Testis (tissue), 5 donors: ENCODE measurements at places on chromosomes 11 and 22.
A peak's percentile ranks its signal among the peaks of the same experiment; 100 is the strongest.

GRCh38 chr11:133893381-133893780 lies 48.1 kb upstream of the SPATA19 start:
- DNase-seq: peak; percentile 17

DNA sequence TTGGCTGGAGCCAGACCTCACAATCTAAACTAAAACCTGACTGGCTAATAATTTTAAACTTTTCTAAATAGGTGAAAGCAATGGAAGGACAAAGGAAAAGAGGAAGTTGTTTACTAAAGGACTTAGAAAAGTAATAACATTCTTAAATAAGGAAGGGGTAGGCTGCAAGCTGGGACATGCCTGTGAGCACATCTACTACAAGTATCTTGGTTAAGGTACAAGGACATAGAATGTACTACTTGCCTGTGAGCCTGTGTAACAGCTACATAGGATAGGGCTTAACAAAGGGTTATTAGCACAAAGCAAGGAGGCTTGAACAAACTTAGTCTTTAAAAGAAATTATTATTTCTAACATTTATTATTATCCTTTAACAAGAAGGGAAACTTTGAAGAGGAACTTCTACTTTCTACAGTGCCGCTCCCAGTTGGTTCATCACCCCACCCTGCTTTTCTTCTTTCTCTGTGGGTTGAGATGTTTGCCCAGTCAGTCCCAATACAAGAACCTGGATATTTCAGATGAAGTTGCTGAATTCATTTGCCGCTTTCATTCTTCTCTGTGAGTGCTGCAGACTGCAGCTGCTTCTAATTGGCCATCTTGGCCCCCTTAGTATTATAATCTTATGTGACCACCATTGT lies 87.5 kb downstream of the PRMT3 start:
- no peak for DNase-seq

DNA sequence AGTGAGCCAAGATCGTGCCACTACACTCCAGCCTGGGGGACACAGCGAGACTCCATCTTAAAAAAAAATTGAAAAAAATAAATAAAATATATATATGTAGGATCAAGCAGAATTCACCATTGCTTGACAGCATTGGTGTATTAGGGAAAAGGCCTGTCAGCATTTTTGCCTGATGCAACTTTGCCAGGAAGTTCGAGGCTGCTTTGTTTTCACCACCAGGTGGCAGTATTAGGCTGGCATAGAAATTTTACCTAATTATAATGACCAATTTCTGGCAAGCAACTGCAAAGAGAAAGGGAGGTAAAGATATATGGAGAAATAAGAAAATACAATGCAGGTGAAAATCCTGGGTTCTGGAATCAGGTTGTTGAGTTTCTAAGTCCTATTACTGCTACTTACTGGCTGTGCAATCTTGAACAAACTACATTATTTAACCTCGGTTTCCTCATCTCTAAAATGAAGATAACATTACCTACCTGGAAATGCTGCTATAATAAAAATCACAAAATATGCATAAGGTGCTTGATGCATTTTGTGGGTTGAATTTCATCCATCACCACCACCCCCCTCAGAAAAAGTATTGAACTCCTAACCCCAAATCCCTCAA lies 24.7 kb downstream of the LAYN start:
- peak; percentile 81 for DNase-seq

GRCh38 chr22:38051900-38052862 lies 5.0 kb upstream of the PICK1 start:
- DNase-seq: peak; percentile 87

- no peak for DNase-seq
These were observed 6.4 kb upstream of the BMAL1 start for GRCh38 chr11:13271060-13271693.

DNA sequence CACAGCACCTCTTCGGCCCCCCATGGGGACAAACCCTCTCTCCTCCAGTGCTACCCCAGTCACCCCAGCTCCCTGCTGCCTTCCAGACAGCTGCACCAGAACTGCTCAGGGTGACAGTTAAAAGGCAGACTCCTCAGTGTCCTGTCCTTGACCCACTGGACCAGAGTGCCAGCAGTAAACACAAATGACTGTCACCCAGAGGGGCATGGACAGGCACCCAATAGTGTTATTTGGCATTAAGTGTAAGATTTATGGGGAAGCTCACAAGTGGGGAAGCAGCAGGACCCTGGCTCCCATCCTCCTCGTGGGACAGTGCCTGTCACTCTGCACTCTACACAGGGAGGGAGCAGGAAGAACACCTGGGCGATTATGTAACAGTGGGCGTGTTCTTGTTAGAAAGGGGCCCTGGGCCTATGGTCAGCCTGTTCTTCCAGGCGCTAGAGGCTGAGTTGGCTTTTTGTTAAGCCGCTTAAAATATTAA lies 5.0 kb downstream of the RPS19BP1 start:
- no peak for DNase-seq

DNA sequence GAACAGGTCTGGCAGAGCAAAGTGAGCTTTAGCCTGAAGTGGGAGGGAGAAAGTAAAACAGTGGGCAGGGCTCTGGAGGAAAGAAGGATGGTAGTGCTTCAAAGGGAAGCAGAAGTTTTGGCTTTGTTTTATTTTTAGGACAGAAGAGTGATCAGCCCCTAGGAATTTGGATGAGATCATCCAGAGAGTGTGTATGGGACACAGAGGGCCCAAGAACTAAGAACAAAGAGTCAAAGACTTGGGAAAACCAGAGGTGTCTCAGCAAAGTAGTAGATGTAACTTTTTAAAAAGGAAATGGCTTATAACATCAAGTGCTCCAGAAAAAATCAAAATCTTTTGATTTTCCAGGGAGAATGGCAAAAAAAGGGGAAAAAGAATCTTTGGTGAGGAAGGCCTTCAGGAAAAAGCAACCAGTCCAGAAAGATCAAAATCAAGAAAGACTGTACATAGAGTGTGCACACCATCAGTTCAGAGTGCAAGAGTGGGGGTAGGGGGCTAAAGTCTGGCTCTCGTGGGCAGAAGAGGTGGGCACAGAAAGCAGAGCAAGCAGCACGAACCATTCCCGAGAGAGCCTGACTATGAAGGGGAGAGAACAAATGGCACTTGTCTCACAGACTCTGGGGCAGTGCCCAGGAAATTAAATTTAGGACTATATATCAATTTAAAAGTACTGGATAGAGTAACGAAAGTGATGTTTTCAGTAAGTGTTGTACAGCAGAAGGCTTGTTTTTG lies 30.0 kb downstream of the MAPK1 start:
- DNase-seq: no peak

- DNase-seq: peak; percentile 62
These were observed at the start of gene BRD1 for GRCh38 chr22:49827853-49828598. Gene BRD1, minus strand, starts transcription at chr22:49827873. Its CDS starts 3,556 bp downstream, at chr22:49824317.

DNA sequence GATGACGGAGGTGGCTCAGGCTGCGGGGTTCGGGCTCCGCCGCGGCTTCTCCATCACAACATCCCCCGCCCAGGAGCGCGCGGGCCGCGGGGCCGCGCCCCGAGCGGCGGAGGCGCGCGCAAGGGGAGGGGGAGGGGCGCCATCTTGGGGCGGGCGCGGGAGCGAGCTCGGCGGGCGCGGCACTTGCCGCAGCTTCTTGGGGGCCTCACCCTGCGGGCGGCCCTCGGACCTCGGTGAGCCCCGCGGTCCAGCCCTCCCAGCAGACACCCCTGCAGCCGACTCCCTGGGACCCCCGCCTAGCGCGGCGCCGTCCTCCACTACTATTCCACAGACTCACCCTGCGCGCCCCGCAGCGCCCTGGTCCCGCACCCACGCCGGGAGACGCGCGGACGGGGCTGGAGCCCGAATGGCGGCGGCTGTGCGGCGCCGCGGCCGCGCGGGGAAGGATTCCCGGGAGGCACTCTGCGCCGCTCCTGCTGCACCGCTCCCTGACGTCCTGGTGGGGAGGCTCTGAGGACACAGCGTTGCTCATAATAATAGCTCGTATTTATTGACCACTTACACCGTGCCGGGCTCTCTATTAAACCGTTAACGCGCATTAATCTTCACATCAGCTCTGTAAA lies at the start of gene APBB1:
Gene APBB1 (minus strand): TSS at position 86 of the 623 bp plus-strand sequence. CDS start 7,747 bp downstream, outside the sequence.
- DNase-seq: peak; percentile 77

- DNase-seq: peak; percentile 71
These were observed 53.4 kb downstream of the P4HA3 start for GRCh38 chr11:74257959-74258553.

DNA sequence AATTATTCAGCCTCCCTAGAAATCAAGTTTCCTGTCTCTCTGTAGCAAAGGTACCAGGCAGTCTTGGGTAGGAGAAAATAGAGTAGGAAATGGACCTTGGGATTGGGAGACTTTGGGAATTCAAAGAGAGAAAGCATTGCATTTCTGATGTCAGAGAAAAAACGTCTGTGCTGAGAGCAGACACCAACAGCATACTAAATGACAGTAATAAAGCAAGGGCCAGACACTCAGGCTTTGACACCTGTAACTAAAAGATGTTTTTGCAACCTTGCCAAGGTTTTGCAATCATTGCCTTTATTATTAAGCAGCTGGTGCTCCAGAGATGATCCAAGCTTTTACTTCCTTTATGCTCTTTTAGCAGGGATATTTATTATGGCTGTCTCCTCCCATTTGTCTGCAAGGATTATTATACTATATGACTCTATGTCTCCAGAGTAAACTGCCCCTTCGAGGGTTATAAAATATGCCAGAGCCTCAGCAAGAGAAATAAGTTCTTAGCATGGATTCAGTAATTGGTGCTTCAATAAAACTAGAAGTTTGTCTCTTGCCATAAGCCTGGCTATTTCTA lies 85.2 kb upstream of the GRAMD1B start:
- DNase-seq: no peak

GRCh38 chr11:12157241-12157661 lies 46.9 kb downstream of the MICAL2 start:
- peak; percentile 14 for DNase-seq

- no peak for DNase-seq
These were observed 1123.3 kb downstream of the BRD1 start for GRCh38 chr22:48704335-48704734.

DNA sequence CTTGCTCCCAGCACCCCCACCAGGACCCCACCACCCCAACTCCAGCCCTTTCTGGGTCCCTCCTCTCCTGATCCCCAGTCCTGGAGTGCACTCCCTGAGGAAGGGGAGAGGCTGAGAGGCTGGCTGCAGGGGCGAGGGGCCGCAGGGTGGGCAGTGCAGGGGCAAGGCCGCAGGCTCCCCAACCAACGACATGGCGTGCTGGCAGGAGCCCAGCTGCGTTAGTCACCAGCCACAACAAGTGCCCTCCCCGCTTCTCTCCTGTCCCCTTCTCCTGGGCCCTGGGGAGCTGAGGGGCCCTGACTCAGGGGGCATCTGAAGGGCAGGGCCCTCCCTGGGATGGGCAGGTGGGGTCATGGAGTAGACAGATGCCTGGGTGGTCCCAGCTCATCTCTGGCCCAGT lies 2.3 kb downstream of the CABP7 start:
- DNase-seq: no peak

DNA sequence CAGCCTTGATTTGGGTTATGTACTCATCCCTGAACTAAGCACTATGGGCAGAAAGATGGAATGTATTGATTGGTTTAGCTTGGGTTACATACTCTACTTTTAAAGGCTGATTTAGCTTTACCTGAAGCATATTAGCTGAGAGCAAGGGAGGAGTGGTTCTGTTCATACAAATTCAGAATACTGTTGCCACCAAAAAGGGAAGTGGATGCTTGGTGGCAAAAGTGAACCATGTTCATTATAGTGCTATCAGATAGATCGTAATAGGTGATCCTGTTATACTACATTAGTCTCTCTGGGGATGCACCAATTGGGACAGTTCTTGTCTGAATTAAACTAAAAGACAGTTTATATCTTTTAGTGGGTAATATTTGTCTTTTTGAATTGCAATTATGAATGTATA lies 44.5 kb upstream of the RRM1 start:
- no peak for DNase-seq

DNA sequence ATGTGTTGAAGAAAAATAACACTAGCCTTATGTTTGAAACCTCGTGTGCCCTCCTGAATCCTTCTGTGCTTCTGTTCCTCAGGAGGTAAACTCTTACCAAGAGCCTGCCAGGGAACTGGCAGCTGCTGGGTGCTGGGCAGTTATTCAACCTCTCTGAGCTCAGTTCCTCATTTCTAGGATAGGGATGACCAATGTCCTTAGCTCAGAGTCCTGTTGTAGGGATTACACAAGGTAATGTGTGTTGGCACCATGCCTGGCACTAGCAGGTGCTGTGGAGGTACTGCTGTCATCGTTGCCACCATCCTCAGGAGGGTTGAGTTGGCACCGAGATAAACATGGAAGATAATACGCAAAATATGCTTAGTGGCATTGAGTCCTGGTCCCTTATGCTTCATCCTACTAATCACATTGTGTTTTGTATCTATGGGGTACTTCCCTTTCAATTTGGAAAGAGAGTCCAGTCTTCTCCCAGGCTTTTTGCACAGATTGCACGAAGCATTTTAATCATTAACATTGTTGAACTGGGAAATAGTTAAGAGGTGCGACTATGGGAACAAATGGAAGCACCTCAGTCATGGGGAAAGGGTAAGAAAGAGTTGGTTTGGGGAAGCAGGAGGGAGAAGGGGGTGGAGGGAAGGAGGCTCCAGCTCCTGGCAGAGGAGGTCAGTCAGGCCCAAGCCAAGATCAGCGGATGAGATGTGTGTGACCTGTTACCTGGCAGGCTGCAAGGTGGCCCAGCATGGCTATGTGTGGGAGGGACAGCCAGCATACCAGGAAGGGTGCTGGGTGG lies 56.7 kb downstream of the CABIN1 start:
- DNase-seq: no peak

DNA sequence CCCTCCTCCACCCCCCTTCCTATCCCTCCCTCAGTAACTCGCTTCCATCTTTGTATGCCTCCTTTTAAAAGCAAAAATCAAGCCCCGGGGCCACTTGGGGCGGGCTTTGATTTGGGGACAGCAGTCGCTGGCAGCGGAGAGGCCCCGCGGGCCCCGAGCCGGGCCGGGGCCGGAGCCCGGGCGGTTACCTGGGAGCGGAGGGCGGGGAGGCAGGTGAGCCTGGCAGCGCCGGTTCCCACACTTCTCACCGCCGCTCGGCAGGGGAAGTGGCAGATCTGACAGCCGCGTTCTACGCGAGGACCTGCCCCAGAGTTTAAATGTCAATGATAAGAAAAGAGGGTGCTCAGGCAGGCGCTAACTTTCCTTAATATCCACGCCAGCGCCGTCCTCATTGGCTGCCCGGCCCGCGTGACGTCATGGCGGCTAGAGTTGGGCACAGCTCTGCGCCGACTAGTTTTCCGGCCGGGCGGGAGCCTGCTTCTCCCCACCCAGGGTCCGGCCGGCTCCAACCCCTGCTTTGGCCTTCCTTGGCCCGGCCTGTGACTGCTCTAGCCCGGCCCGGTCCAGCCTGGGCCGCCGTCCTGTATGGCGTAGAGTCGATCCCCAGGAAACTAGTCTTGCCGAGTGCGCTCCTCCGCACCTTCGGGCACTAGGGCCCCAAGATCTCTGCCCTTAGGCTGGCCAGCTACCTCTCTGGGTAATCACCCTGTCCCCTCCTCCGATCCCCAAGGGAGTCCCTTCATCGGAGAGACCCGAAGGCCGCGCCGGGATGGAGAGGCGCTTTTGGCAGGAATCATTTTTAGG lies 6.7 kb upstream of the PAX6 start:
- peak; percentile 57 for DNase-seq

- DNase-seq: no peak
These were observed at the start of gene SCARF2 for GRCh38 chr22:20437613-20438426. Gene SCARF2, minus strand, starts transcription at chr22:20437825. Its CDS starts 71 bp downstream, at chr22:20437754.

- DNase-seq: peak; percentile 66
These were observed 10.2 kb upstream of the LDHA start for GRCh38 chr11:18384157-18384641.

- no peak for DNase-seq
These were observed 39.7 kb upstream of the DRD2 start for GRCh38 chr11:113514856-113515255.
